Hematopoietic multipotent progenitor cell (in vitro differentiated cells): ENCODE measurements at places on chromosomes 5 and 9.

DNA sequence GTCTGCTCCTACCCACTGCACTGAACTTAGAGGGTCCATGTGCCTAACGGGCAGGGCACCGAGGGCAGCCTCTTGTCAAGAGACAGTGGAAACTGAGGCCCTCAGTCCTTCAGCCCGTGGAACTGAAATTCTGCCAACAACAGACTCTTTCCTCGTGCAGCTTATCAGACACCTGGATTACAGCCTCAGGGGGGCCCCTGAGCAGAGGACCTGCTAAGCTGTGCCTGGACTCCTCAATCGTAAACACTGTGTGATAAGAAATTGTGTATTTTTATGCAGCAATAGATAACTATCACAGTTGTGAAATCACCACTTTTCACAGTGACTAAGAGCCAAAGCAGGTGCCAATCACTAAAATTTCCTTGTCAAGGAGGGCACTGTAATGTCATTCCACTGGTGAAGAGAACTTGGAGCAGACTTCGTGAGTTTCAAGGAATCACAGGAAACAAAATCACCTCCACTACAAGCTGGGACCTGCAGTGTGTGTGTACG is 33.4 kb upstream of the CTSV start:
- DNase-seq, result no peak

- no peak for DNase-seq
Observed at GRCh38 chr5:32583582-32584232, 1.6 kb upstream of the SUB1 start.

DNA sequence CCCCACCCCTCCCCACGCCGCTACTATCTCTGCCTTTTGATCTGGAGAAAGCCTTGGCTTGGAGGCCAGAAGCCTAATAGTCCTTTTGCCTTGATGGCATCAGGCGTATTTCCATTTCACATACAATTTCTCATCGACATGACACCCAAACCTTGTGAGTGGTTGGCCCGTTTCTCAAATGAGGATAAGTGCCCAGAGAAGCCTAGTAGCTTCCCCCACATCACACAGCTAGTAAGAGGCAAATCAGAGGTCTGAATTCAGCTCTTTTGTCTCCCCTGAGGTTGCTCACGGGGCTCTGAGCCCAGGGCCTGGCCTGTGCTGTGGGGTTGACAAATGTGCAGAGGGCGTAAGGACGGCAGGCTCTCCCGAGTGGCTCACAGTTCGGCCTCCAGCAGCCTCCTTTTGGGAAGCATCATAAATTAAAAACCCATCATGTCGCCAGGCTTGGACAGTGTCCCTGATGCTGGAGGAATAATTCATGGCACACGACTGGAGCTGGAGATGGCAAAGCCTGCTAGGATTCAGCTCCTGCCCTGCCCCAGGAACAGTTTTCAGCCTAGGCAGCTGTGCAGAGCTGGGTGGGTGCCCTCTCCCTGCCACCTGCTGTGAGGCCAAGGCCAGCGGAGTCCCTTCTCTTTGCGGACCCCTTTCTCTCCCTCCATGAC is 263.8 kb downstream of the NSG2 start:
- DNase-seq, result no peak

GRCh38 chr9:115411993-115412452 is 294.1 kb upstream of the TNC start:
- no peak for DNase-seq

DNA sequence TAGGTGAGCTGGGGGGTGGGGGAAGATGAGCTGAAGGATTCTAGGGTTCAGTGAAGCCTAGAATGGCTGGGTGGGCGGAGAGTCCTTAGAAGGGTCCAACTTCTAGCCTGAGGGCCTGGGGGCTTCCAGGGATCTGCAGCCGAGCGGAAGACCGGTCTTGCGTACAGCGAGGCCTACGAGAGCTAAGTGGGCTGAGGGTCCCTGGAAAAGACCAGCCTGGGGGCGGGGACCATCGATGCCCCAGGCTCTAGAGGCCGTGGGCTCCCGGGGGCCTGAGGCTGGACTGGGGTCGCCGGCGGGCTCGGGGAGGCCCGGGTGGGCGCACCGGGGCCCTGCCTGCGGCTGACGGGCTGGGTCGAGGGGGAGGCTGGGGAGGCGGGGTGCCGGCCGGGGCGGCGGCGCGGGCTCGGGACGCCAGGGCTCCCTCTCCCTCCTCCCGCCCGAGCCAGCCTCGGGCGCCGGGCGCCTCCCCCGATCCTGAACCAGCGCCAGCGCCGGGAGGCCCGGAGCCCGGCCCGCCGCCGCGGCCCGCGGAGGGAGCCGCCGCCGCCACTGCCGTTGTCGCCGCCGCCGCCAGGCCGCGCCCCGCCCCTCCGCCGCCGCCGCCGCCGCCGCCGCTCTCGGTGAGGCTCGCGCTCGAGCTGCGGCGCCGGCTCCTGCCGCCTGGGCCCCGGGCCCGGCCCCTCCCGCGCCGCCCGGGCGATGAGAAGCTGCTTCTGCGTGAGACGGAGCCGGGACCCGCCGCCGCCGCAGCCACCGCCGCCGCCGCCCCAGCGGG is at the start of gene MVB12B:
Gene MVB12B (plus strand): TSS at position 602 of the 778 bp plus-strand sequence. CDS start 101 bp downstream, at position 703.
- DNase-seq, result no peak

GRCh38 chr5:16585041-16585667 is 31.6 kb downstream of the RETREG1 start:
- DNase-seq, result no peak

GRCh38 chr9:118059484-118060278 is 355.5 kb downstream of the TLR4 start:
- peak; percentile 6 for DNase-seq

DNA sequence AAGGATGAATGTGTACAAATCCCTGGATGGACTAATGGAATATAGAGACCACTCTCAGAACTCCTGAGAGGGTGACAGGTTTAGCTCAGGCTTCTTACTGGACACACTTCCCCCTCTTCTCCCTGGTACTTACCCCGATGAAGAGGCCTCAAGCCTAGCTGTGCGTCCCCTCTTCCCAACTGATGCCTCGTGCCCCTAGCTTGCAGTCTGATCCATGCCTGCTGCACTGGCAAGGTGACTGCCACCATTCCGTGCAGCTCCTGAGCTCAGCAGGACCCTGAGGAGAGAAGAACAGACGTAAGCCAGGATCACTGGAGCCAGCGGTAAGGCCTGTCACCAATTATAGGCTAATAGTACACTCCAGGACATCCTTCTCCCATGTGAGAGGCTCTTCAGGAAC is 5.5 kb upstream of the STOML2 start:
- DNase-seq, result no peak

DNA sequence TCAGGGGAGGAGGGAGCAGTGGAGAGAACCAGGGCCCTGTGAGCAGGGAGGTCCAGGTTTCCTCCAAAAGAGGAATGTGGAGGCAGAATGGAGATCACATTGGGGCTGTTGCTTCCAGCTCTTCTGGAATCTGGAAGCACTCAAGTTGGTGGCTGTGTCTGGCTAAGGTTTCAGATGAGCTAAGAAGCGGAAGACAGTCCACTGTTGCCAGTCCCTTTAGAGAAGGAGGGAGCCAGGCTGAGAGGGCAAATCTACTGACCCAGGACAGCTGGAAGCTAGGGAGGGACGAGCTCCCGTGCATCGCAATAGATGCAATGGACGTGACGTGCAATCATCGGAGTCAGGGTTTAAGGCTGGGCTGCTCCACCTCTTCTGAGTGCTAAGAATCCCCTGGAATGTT is 71.2 kb downstream of the TENT4A start:
- no peak for DNase-seq

GRCh38 chr5:154986151-154986550 is 27.4 kb upstream of the KIF4B start:
- DNase-seq, result no peak

DNA sequence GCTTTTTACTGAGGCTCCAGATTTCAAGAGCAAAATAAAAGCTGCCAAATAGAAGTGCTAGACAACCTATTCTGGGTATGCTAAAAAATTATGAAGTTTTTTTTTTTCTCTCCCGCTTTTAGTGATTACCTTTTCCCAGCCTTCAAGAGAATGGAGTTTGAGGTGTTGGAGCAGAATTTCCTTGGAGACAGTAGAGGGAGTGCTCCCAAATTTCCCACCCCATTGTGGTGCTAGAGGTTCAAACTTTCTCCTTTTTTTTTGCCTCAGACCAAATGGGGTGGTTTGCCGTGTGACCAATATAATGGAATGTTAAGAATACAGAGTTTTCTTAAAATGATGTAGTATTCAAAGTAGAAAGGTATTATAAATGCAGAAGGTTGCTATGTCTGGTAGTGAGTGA is 244.2 kb upstream of the RIOK2 start:
- DNase-seq, result no peak

GRCh38 chr9:129143031-129143927 is 32.1 kb downstream of the PTPA start:
- peak; percentile 53 for DNase-seq

- DNase-seq, result no peak
Observed at GRCh38 chr5:50995285-50995942, 329.0 kb downstream of the PARP8 start.

DNA sequence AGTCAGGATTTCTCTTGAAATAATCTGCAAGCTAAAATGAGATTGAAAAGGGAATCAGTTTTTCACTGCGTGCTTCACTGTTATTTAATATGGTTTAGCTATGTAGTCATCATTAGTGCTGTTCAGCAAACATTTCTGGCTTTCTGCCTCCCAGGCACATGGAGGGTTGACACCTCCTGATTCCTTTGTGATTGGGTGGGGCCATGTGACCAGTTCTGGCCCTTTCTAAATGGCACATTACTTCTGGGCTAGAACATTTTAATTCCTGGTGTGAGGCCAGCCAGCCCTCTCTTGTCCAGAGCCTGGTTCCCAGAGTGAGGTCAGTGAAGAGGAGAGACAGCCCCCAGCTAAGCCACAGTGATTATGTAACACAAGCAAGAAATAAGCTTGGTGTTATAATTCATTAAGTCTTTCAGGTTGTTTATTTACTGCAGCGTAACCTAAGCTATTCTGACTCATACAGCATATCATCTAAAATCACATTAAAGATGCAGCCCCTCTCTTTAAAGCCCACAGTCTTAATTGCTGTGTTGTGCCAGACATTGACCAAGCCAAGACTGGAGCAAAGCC is 17.4 kb upstream of the ARSI start:
- no peak for DNase-seq

- DNase-seq, result no peak
Observed at GRCh38 chr5:173778152-173778782, 109.9 kb upstream of the CPEB4 start.

- no peak for DNase-seq
Observed at GRCh38 chr5:121795511-121795910, 56.2 kb upstream of the FTMT start.

- no peak for DNase-seq
Observed at GRCh38 chr9:88697764-88698432, 162.9 kb downstream of the NXNL2 start.

- DNase-seq, result no peak
Observed at GRCh38 chr9:112032009-112032408, 135.4 kb downstream of the UGCG start.

DNA sequence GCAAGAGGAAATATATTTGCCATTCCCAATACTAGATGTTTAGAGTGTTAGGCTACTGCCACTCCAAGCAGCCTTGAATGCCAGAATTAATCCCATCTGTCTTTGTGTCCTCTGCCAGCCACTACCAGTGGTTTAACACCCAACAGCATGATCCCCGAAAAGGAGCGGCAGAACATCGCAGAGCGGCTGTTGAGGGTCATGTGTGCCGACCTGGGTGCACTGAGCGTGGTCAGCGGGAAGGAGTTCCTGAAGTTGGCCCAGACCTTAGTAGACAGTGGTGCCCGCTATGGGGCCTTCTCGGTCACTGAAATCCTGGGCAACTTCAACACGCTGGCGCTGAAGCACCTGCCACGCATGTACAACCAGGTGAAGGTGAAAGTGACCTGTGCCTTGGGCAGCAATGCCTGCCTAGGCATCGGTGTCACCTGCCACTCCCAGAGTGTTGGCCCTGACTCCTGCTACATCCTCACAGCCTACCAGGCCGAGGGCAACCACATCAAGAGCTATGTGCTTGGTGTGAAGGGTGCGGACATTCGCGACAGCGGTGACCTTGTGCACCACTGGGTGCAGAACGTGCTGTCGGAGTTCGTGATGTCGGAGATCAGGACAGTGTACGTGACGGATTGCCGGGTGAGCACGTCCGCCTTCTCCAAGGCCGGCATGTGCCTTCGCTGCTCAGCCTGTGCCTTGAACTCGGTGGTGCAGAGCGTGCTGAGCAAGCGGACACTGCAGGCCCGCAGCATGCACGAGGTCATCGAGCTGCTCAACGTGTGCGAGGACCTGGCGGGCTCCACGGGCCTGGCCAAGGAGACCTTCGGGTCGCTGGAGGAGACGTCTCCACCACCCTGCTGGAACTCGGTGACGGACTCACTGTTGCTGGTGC is 29.3 kb downstream of the AMBP start:
- DNase-seq, result no peak

- DNase-seq, result no peak
Observed at GRCh38 chr5:67451640-67452279, 255.2 kb upstream of the CD180 start.

GRCh38 chr5:27706832-27707231 is 668.4 kb upstream of the CDH9 start:
- DNase-seq, result no peak

- no peak for DNase-seq
Observed at GRCh38 chr5:89735082-89735481, 674.5 kb downstream of the CETN3 start.

- no peak for DNase-seq
Observed at GRCh38 chr5:118990582-118990981, 2.2 kb upstream of the DTWD2 start.

- DNase-seq, result no peak
Observed at GRCh38 chr5:74446725-74447241, 193.7 kb downstream of the ENC1 start.

DNA sequence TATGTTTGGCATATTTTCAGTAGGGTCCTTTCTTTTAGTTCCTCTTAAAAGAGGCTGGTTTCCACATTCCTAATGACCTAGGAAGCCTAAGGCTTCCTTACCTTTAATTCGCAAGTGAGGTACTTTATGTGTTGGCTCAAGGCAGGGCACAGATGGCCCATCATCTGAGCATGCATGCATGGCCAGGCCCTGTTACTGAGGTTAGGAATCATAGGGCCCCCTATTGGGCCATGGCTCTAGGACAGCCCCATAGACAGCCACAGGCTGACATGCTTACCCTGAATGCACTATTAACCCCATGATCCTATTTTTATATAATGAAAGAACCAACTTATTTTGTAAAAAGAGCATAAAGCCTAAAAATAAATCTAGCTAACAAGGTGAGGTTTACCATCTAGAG is 271.4 kb downstream of the ELAVL2 start:
- no peak for DNase-seq

DNA sequence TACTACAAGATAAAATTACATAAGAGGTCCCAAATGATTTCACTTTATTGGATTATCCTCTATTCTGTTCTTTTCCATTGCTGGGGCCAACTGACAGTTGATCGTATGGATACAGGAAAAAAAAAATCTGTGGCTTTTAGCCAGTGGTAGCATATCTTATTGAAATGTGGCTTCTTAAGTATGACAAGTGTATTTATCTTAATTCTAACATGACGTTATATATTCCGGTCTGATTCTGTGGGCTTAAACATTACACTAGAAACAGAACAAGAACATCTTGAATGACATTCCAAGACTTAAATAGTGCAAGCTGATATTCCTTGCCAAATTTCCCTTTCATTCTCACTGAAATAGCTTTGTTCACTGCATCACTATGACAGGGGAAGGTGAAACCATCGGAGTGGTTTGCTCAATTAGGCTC is 117.9 kb downstream of the INSYN2B start:
- no peak for DNase-seq

- no peak for DNase-seq
Observed at GRCh38 chr5:174721530-174722432, 2.6 kb upstream of the MSX2 start.

GRCh38 chr9:85594316-85594715 is 147.4 kb downstream of the AGTPBP1 start:
- DNase-seq, result peak; percentile 15
